HTR-8/SVneo (cell line): ENCODE measurements at places on chromosomes 6 and 20.

- no peak for DNase-seq
Measured at GRCh38 chr6:121395736-121396135, 39.7 kb upstream of the GJA1 start.

GRCh38 chr20:12090920-12091319 lies 173.2 kb downstream of the BTBD3 start:
- DNase-seq = no peak

DNA sequence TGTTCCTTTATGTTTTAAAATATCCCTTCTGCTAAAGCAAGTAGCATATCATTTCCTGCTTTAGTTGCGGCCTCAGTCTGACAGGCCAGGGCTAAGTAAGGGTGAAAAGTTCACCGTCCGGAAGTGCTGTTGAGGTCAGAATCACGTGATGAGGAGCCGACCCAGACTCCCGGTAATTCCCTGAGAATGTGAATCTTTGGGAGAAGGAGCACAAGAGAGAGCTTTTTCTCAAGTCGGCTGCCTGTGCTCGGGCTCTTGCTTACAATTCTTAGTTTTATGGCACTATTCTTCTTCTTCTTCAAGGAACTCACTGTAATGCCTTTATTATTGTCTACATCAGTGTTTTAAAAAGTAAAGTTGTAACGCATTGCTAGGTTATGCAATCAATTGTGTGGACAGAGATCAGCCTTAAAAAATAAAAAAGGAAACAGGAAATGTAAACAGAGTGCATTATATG lies 309.3 kb downstream of the PRL start:
- DNase-seq = peak; percentile 88

DNA sequence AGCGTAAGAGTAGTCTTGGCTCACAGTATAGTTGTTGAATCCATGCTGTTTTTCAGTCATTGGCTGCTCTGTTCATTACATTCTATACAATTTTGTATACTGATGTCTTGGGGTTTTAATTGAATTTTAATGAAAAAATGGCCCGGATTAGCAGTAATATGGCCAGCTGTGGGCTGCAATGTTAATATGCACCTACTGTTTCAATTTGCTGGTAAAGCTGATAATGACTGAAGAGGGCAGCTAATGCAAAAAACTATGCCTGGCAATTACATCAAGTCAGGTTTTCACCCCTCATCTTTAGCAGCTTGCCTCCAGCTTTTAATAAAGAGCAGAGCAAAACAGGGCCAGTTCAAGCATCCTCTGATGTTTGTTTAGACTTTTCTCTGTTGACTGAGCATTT lies 394.5 kb downstream of the PLCB1 start:
- DNase-seq = no peak

DNA sequence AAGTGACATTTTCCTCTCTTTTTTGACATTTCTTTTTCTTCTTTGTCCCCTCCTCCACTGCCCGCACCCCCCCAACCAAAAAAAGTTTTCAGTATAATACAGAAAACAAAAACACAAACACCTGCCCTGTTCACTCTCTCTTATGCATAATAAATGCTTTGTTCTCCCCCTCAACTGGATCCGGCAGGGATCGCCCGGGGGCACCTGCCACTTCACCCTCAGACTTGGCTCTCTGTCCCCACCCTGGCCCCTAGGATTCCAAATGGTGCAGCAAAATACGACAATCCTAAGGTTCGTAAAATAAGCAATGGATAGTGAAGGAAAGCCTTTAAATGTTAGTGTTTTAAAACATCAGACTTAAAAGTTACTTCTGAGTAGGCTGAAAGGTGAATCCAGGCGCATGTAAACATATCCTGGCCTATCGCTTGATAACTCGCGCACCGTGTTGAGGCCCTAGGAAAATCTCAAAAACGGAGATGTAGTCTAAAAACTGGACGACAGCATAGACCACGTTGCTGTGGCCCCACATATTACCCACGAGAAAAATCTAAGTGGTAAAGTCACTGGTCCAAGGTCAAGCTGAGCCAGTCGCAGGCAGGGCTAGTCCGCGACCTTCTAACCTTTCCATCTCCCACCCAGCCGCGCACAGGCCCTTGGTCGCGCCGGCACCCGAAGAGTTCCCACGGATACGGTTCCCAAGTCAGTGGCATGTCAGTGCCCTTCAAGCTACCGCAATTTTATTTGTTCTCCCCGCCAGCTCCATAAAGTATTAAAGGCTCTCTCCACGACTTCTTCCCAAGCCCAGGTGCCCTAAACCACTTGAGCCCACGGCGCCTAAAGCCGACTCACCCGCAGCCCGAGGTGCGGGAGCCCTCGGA lies 130.8 kb downstream of the OGFRL1 start:
- DNase-seq = no peak

- no peak for DNase-seq
Measured at GRCh38 chr6:130505808-130506598, 140.2 kb downstream of the TMEM200A start.

GRCh38 chr20:17262786-17263185 lies 35.9 kb downstream of the PCSK2 start:
- no peak for DNase-seq

- DNase-seq = no peak
Measured at GRCh38 chr6:12182676-12183075, 107.5 kb upstream of the EDN1 start.

DNA sequence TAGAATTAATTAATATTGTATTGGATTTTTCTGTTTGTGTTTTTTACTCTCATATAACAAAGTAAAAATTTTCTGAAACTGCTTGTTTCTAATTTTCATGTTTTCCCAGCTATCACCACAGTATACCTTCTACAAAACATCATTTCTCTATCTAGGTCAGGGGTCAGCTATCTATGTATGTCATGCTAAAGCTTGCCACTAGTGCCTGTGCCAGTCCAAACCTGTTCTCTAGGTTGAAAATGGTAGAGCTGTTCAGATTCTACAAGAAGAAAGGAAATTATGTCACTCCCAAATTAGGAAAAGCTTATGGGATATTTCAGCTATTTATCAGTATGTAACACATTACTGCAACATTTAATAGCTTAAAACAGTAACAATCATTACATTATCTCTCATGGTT lies 5.8 kb upstream of the ME1 start:
- no peak for DNase-seq

- no peak for DNase-seq
Measured at GRCh38 chr6:44061375-44062104, 65.7 kb downstream of the MRPL14 start.

GRCh38 chr20:10705801-10706459 lies 32.1 kb upstream of the JAG1 start:
- no peak for DNase-seq

DNA sequence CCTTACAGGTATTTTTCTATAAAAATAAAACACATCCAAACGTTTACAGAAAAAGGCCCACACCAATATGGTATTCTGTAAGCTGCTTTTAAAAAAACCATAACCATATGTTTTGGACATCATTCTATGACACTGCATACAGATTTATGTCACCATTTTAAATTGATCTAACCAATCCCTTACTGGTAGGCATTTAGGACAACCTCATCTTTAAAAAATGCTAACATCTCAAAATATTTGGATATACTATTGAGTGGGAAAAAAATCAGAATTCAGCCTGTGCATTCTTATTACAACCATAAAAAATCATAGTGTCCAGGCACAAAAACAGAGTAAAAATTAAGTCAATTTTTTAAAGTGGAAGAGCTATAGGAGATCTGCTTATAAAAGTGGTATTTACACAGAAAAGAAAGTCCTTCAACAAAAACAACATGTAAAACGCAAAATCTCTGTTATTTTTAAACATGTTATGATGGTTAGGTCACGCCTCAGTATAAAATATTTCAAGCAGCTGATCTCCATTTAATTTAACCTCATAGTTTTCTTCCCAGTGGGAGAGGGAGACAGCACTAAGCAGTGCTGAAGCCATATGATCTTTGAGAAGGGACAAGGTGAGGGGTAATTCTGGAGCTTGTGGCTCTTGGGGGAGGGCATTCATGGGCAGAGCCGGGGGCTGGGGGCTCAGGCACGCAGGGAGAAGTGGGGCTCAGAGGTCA lies 21.2 kb downstream of the TRAM2 start:
- no peak for DNase-seq

DNA sequence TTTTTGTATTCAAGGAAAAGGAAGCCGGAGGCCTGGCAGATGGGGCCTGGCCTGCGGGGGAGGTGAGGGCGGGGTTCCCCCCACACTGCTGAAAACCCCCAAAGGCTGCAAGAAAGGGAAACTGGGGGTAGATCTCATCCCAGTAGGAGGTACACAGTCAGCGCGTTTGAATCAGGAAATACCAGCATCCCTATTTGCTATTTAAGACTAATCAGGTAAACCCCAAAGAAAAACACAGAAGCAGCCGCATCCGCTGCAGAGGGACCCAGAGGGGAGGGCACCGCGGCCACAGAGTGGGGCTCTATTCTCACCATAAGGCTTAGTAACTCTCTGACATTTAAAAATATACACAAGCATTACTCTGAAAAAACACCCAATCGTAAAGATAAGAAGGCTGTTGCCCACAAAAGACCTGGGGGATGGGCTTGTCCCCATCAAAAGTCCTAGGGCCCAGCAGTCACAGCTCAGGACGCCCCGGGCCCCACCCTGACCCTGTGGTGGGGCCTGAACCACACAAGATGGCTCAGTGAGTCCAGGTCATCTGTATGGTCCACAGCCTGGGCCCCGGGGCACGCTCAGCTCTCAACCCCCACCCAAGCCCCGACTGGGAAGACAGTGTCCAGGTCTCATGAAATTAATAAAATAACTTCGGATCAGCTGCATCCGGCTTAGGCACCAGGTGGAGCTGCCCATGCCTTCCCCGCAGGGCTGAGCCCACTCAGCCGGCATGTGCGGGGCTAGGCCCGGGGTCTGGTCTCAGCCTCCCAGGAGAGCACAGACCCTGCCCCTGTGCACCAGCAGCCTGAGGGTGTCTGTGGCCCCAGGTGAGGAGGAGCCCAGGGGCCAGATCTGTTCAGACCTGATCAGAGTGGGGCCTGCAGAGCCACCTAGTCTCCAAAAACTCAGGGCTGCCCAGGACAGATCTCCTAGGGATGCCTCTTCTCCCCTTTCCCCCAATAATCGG lies 31.0 kb downstream of the KCNQ2 start:
- no peak for DNase-seq

DNA sequence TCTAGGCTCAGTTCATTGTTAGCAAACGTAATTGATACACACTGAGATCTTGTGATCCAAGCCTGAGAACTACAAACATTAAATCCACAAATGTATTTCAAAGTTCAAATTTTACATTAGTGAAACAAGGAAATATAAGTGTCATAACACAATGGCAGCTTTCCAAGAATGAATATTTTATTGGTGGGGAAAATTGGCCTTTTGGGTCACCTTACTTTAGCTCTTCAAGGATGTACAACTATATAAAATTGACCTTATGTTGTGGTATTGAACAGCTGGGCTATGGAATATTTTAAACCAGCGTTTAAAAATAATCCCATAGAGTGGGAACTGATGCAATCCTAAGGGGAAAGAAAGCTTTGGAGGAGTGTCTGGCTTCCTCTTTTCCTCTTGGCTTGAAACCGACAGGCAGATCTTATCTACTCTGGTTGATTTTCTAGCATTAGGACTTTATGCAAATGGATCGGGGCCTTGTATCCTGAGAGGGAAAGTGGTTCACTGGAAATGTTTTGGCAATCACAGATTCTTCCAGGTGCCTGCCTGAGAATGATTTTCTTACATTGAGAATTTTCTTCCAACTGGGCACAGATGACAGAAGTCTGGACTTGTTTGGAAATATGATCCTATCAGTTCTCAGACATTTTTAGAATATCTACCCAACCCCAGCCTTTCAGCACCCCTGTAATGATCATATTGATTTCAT lies 184.8 kb upstream of the ECI2 start:
- DNase-seq = peak; percentile 13

- no peak for DNase-seq
Measured at GRCh38 chr20:53613748-53614147, 20.1 kb upstream of the ZNF217 start.

- no peak for DNase-seq
Measured at GRCh38 chr6:33722103-33722623, 10.7 kb upstream of the UQCC2 start.

DNA sequence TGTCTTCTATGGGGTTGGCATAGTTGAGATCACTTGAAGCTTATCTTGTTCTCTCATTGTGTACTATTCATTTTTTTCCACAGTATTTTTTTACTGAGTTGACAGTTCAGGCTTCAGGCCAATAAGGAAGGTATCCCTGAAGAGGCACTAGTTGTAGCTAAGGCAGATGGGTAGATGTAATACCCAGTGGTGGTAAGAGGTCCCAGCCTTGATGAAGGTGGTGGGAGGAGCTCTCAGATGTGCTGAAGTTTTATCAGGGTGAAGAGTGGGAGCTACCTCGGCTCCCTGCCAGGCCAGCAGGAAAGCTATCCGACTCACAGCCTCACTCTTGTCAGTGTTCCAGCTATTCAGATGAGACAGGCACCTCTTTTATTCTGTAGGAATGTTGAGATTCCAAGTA lies 87.7 kb upstream of the UFL1 start:
- no peak for DNase-seq

DNA sequence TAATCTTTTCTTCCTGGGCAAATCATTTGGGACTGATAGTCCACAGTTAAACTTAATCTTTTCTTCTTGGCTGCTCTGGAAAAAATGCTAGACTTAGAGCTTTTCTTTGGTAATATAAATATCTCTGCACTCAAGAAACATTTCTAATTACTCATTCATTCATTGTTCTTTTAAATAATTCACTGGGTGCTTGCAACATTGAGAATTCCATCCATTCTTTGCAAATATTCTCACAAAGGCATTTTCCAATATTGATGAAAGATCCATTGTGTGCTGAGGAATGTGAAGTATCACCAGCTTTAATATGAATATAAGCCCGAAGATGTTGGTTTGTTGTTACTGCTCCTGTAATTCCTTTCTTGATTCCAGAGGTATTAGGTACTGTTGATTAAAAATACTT lies 38.4 kb downstream of the AKAP7 start:
- no peak for DNase-seq

DNA sequence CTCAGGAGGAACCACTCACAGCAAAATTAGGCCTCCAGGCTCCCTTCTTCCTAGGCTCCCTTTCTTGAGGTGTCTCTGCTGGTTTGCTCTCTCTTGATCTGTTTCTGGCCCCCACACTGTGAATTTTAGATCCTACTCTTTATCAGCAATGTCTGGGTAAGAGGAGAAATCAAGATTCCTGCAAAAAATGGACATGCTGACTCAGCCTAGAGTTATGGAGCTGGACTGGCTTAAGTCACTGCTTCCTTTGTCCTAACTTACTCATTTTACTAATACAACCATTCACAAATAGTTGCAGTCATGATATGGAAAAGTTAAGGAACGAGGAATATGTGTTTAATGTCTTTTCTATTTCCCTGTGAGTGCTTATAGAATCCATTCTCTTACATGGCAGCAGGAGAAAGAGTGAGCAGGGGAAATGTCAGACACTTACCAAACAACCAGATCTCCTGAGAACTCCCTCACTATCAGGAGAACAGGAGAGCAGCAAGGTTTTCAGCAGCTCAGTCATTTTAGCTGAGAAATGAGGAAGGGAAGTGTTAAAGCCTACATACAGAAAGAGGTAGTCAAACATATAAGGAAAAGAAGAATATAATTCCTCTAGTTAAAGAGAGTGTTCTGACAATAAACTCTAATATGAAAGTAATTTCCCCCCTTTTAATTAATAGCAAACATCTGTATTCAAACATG lies 160.8 kb downstream of the PDE7B start:
- no peak for DNase-seq

- DNase-seq = no peak
Measured at GRCh38 chr20:63009988-63010769, 3.4 kb upstream of the BHLHE23 start.
